NCI-H526 (cell line): ENCODE measurements at places on chromosomes 5 and 9.

DNA sequence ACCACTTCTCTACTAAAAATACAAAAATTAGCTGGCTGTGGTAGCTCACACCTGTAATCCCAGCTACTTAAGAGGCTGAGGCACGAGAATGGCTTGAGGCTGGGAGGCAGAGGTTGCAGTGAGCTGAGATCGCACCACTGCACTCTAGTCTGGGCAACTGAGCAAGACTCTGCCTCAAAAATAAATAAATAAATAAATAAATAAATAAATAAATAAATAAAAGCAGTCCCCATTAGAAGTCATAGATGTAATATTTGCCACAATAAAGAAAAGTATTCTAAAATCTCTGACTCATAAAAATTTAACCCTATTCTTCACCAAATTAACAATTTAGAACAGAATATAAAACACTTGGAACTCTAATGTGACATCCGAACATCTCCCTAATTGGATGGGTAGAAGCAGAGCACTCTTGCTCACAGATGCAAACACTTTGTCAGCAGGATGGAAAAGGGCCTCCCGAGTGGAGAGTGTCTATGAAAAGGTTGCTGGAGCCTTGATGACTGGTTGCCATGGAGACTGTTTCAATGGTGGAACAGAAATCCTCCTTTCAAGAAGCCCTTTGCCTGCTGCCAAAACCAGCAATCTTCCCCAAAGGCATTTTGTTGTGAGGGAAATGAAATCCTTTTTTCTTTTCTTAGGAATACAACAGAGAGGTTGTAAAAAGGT, 38.9 kb upstream of the TRAF1 start:
- DNase-seq = no peak

- no peak for DNase-seq
These were observed 57.8 kb upstream of the RUSC2 start for GRCh38 chr9:35432076-35432475.

DNA sequence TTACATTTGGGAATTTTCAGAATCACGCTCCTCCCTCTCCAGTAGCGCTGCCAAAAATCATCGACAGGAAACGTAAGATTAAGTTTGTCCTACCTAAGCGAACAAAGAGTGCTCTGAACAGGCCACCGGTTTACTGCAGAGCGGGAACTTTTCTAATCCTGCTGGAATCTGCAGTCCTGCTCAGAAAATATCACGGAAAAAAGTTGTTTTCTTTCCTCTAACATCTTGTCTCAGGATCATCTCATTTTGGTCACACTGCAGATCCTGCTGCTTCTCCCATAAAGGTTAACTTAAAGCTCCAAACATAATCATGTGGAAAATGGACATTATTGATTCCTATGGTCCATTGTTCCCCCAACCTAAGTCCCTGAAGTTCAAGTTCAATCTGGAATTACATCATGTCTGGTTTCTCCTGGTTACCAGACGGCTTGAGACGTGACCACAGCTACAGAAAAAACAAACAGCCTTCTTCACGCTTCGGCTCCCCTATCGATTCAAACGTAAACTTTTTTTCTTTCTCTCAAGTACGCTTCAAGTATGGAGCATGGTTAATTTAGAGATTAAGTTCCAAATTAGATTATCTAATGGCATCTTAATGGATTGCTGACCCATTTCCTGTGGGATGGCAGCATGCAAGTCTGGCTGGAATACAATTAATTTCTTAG, 217.6 kb downstream of the NFIB start:
- no peak for DNase-seq

GRCh38 chr5:131067636-131068035, 97.4 kb downstream of the HINT1 start:
- DNase-seq = no peak

- no peak for DNase-seq
These were observed 61.3 kb upstream of the RNF38 start for GRCh38 chr9:36461323-36461722.

DNA sequence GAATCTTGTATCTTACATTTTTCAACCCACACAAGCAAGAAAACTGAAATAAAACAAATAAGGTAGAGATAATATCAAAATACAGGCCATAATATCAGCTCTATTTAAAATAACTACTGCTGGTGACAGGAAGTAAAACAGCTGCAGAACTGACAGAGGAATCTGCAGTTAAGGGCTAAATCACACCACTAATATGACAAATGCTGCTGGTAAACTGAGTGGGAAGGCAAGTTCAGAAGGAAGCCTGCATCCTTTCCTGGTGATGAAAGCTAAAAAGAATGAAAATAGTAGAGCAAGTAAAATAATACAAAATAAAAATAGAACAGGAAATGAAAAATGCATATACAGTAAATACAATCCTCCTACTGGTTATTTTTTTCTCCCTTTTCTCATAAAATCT, 1293.7 kb upstream of the C9orf72 start:
- no peak for DNase-seq

DNA sequence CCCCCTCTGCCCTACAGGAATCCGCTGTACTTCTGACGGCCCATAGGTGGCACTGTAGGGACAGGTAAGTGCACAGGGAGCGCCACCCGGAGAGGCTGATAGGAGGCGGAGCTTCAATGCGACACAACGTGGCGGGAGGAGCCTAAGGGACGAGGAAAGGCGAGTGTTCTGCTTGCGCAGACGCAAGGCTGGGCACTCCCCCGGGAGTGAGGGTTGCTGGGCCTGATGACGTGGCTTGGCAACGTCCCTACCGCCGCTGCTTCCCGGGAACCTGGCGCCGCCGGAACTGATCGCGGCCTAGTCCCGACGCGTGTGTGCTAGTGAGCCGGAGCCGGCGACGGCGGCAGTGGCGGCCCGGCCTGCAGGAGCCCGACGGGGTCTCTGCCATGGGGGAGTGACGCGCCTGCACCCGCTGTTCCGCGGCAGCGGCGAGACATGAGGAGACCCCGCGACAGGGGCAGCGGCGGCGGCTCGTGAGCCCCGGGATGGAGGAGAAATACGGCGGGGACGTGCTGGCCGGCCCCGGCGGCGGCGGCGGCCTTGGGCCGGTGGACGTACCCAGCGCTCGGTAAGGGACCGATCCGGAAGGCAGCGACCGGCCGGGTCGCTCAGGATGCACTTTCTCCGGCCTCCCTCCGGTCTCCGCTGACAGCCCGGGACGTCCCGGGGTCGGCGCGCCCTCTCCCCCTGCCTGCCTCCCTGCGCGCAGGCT, at the start of gene SLC30A5:
Gene SLC30A5, plus strand, starts transcription at position 244 of the 712 bp plus-strand sequence. Its CDS starts 242 bp downstream, at position 486.
- peak; percentile 98 for DNase-seq

- DNase-seq = no peak
These were observed 1625.5 kb upstream of the CDH6 start for GRCh38 chr5:29568028-29568427.

GRCh38 chr5:136420168-136420898, 55.0 kb upstream of the TRPC7 start:
- no peak for DNase-seq

DNA sequence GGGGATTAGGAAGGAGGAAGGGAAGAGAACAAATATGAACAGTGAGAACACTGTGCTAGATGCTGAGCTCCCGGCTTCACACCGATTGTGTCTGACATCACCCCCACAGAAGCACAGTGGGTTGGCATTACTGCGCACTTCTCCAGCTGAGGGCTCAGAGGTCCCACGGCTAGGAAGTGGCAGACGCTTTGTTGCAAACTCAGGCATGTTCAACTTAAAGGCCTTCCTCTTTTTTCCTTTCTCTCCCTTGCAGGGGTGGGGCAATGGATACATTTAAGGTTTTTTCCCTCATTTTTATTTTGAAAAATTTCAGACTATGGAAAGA, 15.5 kb upstream of the SHB start:
- DNase-seq = no peak

GRCh38 chr5:172911976-172912375, 47.2 kb upstream of the RPL26L1 start:
- no peak for DNase-seq

DNA sequence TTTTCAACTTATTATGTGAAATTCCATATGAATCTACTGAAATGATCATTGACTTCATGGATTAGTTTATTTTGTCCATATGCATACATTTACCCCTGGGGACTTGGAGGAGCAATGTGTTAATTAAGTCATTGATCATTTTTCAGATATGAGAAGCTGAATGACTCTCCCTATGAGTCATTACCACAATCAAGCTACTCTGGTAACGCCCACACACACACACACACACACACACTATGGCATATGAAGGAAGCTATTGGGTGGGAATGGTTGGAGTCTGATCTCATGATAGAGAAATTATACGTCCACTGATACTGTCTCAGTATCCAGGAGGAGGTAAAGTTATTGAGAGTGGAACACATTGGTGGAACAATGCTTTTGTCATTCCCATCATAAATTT, 528.9 kb downstream of the AGTPBP1 start:
- DNase-seq = no peak

GRCh38 chr5:126004636-126005035, 418.6 kb upstream of the GRAMD2B start:
- DNase-seq = no peak

DNA sequence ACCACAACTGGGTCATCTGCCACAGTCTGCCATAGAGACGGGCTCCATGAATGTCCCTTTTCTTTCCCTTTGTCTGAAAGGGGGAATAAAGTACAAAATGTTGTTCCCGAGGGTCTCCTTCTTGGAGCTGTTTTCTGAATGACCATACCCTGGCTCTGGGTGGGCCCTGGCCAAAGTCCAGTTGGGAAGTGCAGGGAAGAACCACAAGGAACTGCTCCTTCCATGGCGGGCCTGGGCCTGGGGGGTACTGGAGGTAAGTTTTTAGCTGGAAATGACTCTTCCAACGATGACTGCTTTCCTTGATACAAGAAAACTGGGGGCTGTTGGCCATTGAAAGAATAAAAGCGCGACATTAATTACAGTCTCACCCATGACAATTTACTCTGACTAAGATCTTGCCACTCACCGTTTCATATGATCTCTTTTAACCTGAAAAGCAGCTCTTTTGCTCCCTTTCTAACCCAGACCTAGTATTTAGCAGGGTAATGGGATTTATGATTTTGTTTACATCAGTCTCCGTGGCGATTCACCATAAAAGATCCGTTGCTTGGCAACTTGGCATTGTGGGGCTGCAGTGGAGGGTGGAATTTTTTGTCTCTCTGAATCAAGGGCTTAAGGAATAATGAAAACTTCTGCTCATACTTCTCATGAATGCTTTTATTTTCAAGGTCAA, 89.2 kb upstream of the PTCH1 start:
- no peak for DNase-seq

GRCh38 chr9:124913378-124913777, 27.5 kb downstream of the GOLGA1 start:
- DNase-seq = no peak

DNA sequence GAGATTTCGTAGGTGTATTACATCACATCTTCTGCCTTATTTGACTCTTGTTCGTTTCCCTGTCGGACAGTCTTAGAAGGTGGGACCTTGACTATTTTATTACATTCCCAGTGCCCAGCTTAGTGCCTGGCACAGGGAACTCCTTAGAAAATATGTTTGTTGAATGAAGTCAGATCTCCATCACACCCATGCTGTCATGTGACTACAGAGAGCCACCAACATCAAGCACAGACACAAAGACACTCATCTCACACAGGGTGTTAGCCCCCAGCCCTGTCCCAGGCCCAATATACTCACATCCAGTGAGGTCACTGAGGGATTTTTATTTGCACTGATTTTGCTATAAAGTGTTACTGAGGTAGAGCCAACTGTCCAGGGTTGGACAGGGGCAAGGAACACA, 692 bp upstream of the SRA1 start:
- no peak for DNase-seq

GRCh38 chr5:2068531-2068930, 185.8 kb upstream of the IRX4 start:
- DNase-seq = no peak

- no peak for DNase-seq
These were observed 8.8 kb downstream of the TMEM171 start for GRCh38 chr5:73129143-73129542.

DNA sequence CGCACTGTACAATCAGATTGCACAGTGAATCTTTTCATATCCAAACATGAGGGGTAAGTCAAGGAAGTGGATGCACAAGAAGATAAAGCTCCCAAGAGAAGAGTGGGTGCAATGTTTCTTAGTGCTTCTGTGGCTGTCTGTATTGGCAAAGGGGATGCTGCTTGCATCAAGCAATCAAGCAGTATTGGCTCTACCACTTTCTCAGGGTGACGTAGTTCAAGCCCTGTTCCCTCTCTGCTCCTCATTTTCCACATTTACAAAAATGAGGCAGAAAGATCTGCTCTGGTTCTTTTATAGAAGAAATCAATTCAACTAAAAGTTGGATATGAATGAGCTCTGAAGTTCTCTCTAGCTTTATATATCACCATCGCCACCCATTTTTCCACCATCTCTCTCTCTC, 2.3 kb downstream of the TNFSF8 start:
- DNase-seq = no peak

- no peak for DNase-seq
These were observed 41.0 kb upstream of the SHC3 start for GRCh38 chr9:89219637-89220036.

DNA sequence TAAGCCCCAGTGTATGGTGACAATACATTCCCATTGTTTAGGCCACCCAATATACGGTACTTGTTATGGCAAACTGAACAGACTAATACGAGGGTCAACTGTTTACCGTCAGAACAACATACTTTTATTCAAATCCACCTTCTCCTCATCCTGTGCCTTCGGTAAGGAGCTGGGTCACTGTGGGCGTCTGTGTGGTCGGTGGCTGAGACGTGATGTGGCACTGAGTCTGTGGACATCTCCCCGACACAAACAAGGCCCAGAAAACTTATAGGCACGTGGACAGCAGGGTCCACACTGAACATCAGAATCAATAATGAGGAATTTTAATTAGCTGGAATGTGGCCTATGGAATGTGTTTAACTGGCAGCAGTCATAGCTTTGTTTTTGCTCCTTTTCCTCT, 154.3 kb upstream of the IRX2 start:
- no peak for DNase-seq

- DNase-seq = no peak
These were observed 6.0 kb downstream of the RASGEF1C start for GRCh38 chr5:180202939-180203573.

GRCh38 chr5:99141534-99142128, 212.8 kb upstream of the CHD1 start:
- DNase-seq = no peak

- DNase-seq = no peak
These were observed 175.9 kb upstream of the IZUMO3 start for GRCh38 chr9:24721621-24722020.

DNA sequence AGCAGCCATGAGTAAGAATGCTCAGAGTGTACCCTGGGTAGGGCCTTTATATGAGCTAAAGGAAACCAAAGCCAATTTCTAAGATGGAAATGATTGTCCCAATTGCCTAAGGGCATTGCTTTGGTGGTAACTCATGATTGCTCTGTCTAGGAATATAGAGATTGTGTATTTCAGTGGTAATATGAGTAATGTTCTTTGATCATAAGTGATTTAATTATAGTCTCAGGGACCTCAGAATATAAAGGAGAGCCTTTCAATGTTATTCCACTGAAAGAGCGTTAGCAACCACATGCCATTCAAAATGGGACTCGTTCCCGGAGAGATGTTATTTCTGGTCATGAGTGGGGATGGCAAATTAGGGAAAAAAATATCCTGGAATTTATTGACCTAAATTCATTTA, 340.5 kb downstream of the ARHGEF28 start:
- DNase-seq = no peak

- DNase-seq = no peak
These were observed 1481.5 kb downstream of the EFNA5 start for GRCh38 chr5:106189121-106189809.
